ENCODE measurements at places on chromosomes 4 and X.

DNA sequence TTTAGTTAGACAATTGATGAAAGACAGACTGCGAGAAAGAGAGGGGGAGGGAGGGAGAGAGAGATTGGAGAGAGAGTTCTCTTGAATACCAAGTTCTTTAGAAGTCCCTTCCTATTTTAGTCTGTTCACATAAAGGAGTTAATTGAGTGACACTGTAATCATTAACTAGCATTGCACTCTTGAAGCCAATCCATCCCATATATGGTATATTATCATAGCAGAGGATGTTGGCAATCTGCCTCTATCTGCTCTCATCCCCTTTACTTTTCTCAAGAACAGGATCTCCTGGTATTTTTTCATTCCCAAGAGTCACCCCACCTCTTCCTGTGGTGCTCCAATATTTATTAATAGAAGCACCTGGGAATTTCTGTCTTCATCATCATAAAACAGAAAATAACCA lies 959.6 kb upstream of the NDST4 start:
- DNase-seq, result no peak

- no peak for DNase-seq
Measured at GRCh38 chr4:857461-857860, 31.5 kb upstream of the CPLX1 start.

DNA sequence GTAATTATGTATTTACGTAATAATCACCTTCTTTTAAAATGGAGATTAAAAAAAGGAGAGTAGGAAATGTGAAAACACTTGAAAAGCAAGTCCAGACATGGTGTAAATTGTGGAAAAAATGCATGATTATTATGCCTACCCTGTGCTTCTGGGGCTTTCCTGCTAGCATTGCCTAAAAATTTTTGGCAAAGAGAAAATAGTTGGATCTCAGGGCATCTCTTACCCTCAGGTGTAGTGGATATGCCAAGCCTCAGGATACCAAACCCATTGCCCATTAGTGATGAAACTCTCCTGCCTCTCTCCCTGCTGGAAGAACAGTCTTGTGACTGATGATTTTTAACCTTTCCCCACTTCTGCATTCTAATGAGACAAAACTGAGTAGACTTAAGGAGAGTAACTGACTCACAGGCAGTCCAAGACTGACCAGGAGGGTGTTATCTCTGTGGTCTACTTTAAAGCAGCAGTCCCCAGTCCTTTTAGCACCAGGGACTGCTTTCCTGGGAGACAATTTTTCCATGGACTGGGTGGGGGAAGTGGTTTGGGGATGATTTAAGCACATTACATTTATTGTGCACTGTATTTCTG lies 174.6 kb downstream of the ZNF330 start:
- DNase-seq, result no peak

DNA sequence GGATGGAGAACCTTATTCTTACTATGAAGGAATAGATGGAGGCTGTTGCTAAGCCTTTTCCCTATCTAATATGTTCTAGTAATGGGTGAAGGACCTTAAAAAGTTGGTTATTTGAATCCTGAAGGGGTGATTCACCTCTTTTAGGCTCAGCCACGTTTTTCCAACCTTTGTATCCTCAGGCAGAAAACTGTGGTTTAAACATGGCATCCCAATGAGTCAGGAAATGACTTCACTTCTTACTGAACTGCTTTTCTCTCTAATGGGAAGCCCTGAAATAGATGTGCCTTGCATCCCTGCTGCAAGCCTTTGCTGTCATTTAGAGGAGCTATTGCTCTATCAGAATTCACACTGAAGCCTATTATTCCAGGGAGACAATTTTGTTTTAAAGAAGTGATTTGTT lies 191.0 kb upstream of the ARX start:
- no peak for DNase-seq

GRCh38 chr4:104022226-104022625 lies 302.4 kb upstream of the TACR3 start:
- DNase-seq, result no peak

GRCh38 chrX:41666251-41666650 lies 22.5 kb upstream of the GPR34 start:
- DNase-seq, result peak; percentile 43

- no peak for DNase-seq
Measured at GRCh38 chr4:73086095-73086868, 16.8 kb upstream of the COX18 start.

DNA sequence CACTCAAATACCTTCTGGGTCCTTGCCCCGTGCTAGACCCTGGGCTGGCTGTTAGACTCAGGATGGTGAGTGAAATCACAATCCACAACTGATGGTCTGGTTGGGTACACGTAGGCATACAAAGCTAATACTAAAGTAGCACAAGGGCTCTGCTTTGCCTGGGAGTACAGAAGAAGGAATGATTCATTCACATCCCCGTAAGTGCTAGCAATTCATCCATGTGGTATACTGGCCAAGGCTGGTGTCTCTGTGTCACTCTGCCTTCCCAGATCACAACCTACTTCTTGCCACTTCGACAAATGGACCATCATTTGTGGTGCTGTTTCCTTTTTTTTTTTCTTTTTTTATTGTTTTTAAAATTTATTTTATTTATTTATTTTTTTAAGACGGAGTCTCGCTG lies 19.7 kb upstream of the RBM47 start:
- no peak for DNase-seq

All from NCI-H460 (cell line).